Left forelimb (tissue), 1 donor: ENCODE measurements at places on chromosomes 11 and 22.

DNA sequence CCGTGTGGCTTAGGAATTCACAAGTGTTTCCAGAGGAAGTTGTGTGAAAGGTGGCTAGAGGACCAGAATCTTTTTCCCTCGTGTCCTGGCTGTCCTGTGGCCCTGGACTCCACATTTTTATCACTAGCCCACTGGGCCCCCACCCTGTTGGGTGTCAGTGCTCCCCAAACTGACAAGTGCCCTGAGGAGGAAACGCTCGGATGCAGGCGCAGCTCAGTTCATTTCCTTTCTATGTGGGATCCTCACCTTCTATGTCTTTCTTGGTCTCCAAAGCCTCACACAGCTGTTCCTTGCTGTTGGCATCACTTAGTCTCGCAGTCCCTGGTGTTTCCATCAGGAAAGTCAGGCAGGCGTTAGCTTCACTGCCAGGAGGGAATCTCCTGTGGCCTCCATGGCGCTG lies 68.0 kb upstream of the KCNQ1OT1 start:
- peak; percentile 60 for DNase-seq

DNA sequence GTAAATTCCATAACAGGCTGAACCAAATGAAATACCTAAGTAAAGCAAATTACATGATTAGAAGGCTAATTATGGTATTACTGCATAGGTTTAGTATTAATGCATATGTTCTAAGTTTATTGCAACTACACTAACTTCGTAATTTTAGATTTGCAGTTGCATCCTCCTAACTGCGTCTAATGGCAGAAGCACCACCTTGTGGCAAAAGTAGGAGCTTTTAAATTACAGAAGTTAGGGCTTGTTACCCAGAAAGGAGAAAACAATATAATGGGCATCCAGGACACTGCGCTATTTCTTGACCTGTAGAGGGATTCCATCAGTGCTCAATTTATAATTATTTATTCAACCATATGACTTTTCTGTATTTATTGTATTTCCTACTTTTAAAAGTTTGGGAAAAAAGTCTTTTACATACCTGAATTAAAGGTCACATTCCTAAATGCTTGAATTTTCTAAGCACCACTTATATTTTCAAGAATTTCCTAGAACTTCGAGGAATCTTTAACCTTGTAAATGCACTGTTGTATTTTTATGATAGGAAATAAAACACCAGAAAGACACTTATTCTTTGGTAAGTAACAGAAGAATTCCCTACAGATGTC lies 16.3 kb upstream of the GPR83 start:
- no peak for DNase-seq

DNA sequence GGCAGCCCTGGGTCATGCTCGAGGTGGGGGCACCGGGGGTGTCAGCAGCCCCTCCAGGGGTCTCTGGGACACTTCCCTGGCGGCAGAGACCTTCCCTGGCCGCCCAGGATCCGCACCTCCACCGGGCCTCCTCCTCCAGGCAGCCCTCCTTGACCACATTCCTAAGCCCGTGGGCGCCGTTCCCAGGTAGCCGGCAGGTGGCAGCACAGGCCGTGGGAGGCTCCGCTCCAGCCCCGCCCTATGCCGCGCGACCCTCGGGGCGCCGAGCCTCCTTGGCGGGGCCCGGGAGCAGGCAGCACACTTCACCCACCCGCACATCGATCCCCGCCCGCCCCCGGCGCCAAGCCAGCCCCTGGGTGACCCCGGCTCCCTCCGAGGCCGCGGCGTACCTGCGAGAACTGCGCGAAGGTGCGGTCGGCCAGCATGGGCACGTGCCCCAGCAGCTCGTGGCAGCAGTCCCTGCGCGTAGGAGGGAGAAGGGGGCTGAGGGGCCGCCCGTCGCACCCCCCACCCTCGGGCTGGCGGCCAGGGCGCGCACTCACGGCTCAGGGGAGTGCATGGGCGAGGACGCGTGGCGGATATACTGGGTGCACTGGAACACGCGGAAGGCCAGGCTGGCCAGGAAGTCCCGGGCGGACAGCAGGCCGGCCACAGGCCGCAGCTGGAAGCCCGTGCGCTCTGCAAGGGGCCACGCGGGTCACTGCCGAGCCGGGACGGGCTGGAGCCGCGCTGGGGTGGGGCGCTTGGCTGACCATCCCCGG lies 5.3 kb upstream of the INS start:
- no peak for DNase-seq

DNA sequence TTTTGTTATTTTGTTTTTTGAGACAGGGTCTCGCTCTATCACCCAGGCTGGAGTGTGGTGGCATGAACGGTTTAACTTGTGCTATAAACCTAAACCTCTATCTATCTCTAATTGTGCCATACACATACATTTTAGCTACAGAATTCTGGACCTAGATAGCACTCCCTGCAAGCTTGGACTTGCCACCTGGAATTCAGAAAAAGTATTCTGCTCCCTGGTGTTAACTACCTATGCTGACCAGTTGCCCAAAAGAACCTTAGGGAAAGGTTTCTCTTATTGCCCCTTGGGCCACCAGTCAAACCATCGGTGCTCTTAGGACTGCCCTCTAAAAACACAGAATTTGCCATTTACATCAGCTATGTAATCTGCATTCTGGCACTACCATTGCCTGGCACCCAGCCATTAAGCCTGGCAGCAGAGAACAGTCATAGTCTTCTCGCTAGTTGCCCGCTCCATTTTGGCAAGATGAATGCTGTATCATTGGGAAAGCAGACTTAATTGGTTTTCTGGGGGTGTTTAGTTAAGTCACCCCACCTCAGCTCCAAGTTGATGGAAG lies 55.3 kb downstream of the ETS1 start:
- no peak for DNase-seq

- no peak for DNase-seq
These were observed 29.5 kb upstream of the ANO5 start for GRCh38 chr11:22163394-22163797.

DNA sequence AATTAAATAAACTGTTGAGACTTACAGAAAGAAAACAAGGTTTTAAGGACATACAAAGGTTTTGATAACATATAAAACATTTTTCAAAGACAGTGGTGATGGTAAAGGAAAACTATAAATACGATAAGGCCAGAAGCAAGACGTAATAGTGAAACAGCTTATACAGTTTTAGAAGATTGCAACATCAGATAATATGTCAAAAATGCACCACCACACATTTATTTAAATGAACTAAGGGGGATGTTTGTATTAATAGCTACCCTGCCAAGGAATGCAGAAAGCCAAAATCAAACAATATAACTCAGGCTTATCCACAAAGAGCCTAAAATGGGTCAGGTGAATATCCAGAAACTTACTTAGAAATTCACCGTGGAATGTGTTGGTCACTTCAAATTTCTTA lies 981.6 kb upstream of the FAT3 start:
- DNase-seq = no peak

DNA sequence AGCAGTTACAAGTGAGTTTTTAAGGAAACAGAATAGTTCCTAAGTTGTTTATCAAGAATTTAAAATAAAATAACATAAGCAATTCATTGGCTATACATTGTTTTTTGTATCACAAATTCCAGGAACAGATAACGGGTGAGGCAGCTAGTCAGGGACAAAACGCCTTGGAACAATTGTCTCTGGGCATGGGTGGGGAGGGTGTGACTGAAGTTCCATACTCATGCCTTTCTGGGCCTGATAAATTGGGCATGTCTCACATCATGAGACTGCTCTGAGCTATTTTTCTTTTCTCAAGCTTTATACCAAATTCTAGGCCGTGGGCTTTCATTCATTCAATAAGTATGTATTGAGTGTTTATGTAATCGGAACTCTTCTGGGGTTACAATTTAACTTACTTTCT lies 21.6 kb downstream of the FOLR3 start:
- no peak for DNase-seq

DNA sequence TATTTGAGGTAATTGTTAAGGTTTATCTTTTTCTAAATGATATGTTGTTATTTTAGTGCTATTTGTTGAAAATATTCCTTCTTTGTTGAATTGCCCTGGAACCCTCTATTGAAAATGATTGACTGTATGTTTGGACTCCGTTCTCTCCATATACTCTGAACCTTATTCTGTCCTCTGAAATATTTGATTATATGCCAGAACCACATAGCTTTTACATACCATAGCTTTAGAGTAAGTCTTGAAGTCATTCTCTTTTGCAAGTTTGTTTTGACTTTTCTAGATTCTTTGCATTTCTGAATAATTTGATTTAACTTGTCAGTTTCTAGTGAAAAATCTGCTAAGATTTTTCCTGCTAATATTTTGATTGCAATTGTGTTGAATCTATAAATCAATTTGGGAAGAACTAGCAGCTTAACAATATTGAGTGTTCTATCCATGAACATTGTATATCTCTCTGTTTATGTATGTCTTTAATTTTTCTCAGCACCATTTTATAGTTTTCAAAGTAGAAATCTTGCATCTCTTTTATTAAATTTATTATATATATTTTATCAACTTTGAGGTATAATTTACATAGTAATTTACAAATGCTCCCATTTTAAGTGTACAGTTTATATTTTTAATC lies 51.7 kb upstream of the PITPNB start:
- no peak for DNase-seq

- DNase-seq = no peak
These were observed 75.5 kb upstream of the BARX2 start for GRCh38 chr11:129300099-129300498.

- DNase-seq = no peak
These were observed 116.4 kb upstream of the PARVA start for GRCh38 chr11:12260731-12261521.
